ENCODE measurements at places on chromosomes 2 and 18.

DNA sequence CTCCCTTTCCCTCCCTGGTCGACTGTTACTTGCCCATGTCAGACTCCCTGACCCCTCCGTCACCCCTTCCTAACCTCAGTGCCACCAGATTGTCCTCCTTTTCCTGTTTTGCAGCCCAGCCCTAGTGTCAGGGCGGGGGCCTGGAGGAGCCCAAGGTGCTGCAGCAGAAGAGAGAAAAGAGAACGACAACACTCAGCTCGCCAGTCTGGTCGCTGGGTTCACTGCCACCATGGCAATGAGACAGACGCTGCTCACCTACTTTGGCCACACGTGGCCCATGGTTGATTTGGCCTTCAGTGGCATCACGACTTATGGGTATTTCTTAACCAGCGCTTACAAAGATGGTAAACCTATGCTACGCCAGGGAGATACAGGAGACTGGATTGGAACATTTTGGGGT, 108.4 kb upstream of the RMDN2 start:
- no peak for DNase-seq

GRCh38 chr18:45935591-45936335, 31.4 kb downstream of the EPG5 start:
- no peak for DNase-seq

GRCh38 chr2:82395531-82395930, 2063.5 kb downstream of the SUCLG1 start:
- no peak for DNase-seq

- no peak for DNase-seq
Measured at GRCh38 chr2:54387059-54387991, 68.8 kb upstream of the SPTBN1 start.

DNA sequence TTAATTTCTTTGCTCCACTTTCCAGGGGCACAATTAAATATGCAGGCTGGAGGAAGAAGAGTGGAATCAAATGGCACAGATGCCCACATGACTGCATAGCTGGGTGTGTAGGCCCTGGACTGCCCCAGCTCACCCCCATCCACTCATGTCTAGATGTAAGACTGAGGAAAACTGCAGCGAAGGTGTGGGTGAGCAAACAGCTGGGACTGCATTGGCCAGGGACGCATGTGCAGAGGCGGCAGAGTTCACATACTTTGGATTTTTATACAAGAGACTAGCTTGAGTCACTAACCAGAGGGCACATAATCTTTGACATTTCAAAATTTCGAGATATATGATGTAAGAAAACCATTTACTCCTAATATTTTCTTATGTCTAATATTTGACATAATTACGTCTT, 60.1 kb downstream of the SPIRE1 start:
- DNase-seq = no peak

GRCh38 chr2:8174641-8175257, 507.1 kb upstream of the ID2 start:
- no peak for DNase-seq

- DNase-seq = no peak
Measured at GRCh38 chr2:25374827-25375226, 33.1 kb upstream of the DNMT3A start.

DNA sequence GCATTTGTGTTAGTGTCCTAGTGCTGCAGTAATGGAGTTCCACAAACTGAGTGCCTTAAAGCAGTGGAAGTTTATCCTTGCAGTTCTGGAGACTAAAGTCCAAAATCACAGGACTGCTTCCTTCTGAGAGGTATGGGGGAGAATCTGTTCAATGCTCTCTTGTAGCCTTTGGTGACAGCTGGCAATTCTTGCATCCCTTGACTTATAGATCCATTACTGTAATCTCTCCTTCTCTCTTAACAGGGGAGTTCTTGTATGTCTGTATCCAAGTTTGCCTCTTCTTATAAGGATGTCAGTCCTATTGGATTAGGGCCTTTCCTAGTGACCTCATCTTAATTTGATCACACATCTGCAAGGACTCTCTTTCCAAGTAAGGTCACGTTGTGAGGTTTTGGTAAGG, 69.9 kb downstream of the XRCC5 start:
- no peak for DNase-seq

DNA sequence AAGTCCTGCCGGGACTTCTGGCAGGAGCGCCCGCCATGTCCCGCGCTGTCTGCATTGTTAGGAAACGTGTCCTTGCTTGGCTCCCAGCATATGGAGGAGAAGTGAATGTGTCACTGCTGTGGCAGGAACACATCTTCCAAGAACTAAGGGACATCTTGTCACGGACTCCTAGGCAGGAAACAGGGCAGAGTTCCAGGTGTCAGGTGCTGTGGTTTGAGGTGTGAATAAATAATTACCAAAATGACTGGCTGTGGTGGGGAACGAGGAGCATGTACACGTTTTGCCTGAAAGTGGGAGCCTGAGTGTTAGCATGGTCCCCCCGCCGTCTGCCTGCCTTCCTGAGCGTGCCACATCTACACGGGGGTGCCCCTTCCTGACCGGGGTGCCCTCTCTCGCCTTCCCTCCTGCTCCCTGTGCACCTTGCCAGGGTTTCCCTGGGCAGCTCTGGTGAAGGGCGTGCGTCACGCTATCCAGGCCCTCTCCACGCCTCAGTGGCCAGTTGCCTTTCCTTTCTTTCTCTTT, 237.5 kb downstream of the LDLRAD4 start:
- DNase-seq = no peak

DNA sequence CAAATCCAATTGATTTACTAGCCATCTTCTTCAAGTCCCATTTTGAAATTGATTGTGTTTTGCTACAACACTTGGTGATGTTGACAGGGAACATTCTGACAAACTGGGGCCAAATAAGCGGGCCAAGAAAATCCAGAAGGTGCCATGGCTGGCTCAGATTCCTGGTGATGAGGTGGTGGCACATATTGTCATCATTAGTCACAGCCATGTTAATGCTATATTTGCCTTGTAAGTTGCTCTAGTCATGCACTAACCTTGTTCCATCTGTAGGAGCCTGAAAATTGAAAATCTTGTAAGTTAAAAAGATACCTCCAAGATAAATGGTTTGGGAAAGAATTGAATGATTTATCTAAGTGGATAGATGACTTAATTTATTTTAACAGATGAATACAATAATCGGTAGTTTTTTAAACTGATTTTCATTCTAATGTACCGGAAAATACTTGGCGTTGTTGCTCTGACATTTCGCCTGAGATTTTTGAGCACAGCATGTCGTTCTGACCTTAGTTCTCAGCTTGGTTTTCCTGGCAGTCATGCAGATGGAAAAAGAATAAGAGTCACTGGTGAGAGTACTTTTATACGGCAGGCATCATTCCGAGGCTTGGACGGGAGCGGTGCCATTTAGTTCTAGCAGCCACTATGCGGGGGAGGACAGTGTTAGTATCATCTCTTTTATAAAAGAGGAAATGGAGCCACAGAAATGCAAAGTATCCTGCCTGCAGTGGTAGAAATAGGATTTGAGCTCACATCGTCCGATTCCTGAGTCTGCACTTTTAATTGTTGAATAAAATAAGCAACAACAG, 133.9 kb downstream of the ZNF532 start:
- no peak for DNase-seq

- peak; percentile 37 for DNase-seq
Measured at GRCh38 chr2:23541503-23542229, 156.7 kb downstream of the KLHL29 start.

- DNase-seq = no peak
Measured at GRCh38 chr2:182280118-182280517, 146.7 kb downstream of the PDE1A start.

- DNase-seq = no peak
Measured at GRCh38 chr2:64930258-64930671, 58.9 kb upstream of the SLC1A4 start.

- DNase-seq = no peak
Measured at GRCh38 chr2:170824526-170825015, 7.9 kb downstream of the GAD1 start.

DNA sequence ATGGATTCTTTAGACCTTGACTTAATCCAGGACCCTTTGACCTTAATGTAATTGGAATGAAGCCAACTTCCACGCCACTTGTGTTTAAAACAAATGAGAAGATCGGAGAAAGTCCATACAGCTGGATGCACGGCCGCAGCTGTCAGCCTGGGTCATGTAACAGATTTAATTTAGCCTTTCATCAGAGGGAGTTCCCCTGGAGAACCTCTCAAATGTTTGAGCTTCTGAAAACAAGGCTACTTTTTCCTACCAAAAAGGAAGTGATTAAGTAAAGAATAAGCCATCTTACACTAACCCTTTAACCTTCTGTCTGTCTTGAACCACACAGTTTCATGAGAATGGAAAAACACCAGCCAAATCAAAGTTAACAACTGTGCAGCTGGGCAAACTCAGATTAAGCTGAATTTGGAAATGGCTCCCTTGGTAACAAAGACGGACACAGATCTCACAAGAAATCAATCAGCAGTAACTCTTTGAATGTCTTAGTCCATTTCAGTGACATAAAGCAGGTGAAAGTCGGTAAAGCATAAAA, 103.6 kb downstream of the DOCK10 start:
- DNase-seq = peak; percentile 54

GRCh38 chr2:171824086-171824485, 70.0 kb downstream of the SLC25A12 start:
- no peak for DNase-seq

- no peak for DNase-seq
Measured at GRCh38 chr2:68732036-68732932, 2.3 kb upstream of the ARHGAP25 start.

GRCh38 chr2:41962922-41963622, 84.7 kb upstream of the PKDCC start:
- no peak for DNase-seq

- DNase-seq = no peak
Measured at GRCh38 chr2:161233858-161234431, 73.7 kb downstream of the TANK start.

All from SHP77 (cell line).